ENCODE measurements at places on chromosomes 11 and 22. TPM values are rescaled to one million over a fixed set of nuclear protein-coding genes. Genes with fewer than 3 reads are reported as not detected.

- DNase-seq = no peak
Observed at GRCh38 chr11:27837895-27838563, 137.8 kb upstream of the BDNF start.

GRCh38 chr11:119686177-119686882 is 42.7 kb downstream of the NECTIN1 start:
- no peak for DNase-seq

Gene DEUP1
- 0.63 TPM for total RNA-seq

- no peak for DNase-seq
Observed at GRCh38 chr11:113295993-113296392, 18.4 kb upstream of the TTC12 start.

Gene PRR5
- 37.7 TPM for total RNA-seq
